ENCODE measurements at places on chromosomes 16 and 17.

- no peak for DNase-seq
Observed at GRCh38 chr17:48179071-48179945, 71.7 kb downstream of the SNX11 start.

DNA sequence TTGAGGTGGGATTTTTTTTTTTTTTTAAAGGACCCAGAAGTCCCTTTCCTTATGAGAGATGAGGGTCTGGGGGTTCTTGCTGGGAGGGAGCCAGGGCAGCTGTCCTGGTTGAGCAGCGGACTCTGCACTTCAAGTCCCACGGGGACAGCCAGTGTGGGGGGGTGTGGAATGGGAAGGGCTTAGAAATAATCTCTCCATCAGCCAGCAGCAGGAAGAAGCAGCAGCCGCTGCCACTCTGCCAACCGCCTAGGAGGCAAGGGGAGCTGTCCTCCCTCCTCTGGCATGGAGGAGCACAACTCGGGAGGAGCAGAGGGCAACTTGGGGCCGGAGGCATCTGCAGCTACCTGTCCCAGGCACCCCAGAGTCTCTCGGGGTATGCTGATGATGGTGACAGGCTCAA, at the start of gene KCNG4:
TSS of gene KCNG4 (minus strand) at position 104 of the 400 bp plus-strand sequence. CDS start 2,527 bp downstream, outside the sequence.
- no peak for DNase-seq

DNA sequence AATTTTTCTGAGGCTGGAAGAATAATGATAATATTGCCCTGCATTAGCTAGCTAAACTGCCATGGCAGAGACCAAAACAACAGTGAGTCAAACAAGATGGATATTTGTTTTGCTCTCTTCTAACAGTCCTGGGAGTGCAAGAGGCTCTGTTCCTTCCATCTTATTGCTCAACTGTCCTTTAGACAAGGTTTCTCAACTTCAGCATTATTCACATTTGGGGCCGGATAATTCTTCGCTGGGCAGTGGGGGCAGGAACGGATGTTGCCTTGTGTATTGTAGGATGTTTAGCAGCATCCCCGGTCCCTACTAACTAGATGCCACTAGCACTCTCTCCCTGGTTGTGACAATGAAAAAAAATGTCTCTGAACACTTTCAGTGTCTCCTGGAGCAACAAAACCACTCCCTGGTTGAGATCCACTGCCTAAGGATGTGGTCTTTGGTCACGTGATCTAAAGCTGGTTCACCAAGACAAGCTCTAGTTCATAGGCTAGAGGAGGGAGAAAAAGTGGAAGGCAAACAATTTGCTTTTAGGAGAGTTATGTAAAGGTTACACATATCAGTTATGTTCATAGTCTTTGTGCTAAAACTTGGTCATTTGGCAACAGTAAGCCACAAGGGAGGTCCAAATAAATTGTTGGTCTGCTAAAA, 144.4 kb downstream of the PCTP start:
- no peak for DNase-seq

DNA sequence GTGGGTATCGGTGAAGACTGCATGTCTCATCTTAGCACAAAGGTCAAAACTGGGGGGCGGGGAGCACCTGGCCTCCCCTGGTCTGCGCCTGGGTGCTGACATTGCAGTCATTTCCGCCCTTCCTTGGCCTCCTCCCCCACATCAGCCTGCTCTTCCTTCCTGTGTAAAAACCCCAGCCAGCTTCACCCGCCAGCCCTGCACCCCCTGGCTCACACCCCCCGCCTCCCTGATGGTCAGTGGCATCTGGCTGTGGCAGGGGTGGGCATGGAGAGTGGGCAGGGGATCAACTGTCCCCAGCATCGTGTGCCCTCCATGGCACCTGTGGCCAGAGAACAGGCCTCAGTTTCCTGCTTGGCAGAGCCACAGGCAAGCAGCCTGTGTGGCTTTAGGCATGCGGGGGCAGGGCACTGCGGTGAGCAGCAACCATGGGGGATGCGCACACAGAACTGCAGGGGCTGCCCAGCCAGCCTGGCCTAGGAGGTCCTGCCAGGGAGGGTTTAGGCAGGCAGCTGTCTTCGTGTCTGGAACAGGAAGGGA, 26.5 kb upstream of the LASP1NB start:
- no peak for DNase-seq

- DNase-seq = no peak
Observed at GRCh38 chr16:80337786-80338185, 203.0 kb upstream of the DYNLRB2 start.

DNA sequence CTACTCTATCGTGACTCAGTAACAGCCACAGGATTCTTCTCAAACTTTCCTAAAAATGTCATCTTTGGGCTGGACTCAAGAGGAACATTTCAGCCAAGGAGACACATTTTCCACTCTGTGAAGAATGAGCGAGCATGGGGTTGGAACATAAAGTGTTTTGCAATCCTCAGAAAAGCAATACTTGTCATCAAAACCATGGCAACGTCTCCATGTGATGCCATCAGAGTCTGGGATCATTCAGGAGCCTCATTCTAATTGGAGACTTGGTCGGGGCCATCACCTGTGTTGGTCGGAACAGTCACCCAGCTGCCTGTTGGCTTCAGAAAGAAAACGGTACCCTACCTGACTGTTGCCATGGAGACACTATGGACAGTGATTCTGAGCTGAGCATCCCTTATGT, 25.5 kb downstream of the MYOCD start:
- no peak for DNase-seq

DNA sequence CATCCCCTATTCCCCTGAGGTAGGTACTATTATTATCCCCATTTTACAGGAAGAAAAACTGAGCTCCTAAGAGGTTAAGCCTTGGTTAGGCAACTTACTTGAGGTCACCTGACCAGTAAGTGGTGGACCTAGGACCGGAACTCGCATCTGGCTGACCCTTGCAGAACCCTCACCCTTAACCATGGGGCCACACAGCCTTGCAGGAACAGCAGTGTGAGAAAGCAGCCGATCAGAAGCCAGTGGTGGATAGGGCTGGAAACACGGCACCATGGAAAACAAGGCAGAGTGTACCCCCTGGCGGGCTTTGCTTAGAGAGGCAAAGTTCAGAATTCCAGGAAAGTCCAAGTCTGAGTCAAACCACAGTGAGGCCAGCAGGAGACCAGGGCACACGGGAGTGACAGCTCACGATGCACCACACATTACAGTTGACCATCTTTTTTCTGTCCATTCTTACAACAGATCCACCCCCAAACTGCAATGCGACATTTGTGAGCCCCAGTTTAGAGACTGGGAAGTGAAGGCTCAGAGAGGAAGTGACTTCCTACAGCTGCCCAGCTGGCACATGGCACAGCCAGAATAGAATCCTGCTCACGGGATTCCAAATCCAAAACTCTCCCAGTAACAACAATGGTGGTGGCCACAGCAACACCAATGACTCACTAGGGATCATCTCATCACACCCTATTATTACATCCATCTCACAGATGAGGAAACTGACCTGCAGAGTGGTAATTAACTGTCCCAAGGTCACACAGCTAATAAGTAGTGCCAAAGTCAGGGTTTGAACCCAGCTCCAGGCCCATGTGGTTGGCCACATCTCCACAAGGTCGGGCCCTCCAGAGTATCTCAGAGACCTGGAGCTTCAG, 20.3 kb downstream of the KIFC3 start:
- no peak for DNase-seq

GRCh38 chr16:17396762-17397498, 73.8 kb downstream of the XYLT1 start:
- no peak for DNase-seq

- DNase-seq = no peak
Observed at GRCh38 chr16:89951509-89951908, 3.0 kb downstream of the DEF8 start.

GRCh38 chr16:79871906-79872305, 271.4 kb upstream of the MAF start:
- no peak for DNase-seq

DNA sequence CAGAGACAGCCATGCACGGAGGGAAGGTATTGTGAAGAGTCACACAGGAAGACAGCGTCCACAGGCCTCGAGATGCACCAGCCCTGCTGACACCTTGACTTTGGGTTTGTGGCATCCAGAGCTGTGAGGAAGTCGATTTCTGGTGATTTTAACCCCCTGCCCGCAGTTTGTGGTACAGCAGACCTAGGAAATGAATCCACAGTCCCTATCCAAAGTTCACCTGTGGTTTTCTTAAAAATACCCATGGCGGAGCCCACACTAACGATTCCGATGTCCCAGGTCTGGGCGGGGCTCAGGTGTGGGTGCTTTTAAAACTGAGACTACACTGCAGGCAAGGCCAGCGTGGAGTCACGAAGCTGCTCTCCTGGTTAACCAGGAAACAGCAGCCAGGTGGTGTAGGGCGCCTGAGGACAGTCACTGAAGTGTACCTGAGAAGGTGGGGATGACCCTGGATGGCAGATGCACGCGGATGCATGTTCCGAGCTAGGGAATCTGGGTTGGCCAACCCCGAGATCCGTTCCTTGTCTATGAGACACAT, 14.4 kb upstream of the MEAK7 start:
- DNase-seq = no peak

GRCh38 chr17:82704886-82705285, 6.4 kb upstream of the RAB40B start:
- no peak for DNase-seq

DNA sequence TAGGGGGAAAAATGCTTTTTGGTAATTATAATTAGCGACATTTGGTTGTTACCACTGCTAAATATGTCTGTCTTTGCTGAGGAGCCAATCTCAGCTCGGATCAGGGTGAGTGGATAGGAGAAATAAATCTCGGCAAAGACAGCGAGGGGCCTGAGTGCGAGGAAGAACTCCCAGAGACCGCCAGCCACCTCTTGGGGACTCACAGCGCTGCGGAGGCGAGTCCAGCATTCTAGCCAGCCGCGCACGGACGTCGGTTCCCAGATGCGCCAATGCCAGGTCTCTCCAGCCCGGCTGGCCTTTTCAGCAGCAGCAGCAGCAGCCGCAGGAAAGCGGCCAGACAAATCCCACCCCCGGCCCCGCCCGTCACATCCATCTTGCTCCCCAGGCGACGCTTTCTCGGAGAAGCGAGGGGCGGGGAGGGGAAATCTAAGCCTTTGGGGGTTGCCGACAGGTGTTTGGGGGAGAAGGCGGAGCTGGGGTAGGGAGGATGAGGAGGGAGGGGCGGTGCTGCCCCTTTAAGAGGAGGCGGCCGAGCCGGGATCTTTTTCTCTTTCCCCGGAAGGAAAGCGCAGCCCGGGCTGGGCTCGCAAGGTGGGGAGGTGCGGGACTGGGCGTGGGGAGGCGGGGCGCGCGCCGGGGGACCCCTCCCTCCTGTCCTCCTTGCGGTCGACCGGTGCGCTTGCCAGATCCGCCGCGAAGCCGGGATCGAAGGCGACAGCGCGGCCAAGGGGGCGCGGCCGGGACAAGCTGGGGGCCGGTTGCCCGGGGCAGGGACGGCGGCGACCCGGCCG, at the start of gene ITGA3:
TSS of gene ITGA3 (plus strand) at position 685 of the 791 bp plus-strand sequence. CDS start 330 bp downstream, outside the sequence.
- peak; percentile 84 for DNase-seq

GRCh38 chr16:48607056-48607825, 2.7 kb downstream of the N4BP1 start:
- DNase-seq = no peak

DNA sequence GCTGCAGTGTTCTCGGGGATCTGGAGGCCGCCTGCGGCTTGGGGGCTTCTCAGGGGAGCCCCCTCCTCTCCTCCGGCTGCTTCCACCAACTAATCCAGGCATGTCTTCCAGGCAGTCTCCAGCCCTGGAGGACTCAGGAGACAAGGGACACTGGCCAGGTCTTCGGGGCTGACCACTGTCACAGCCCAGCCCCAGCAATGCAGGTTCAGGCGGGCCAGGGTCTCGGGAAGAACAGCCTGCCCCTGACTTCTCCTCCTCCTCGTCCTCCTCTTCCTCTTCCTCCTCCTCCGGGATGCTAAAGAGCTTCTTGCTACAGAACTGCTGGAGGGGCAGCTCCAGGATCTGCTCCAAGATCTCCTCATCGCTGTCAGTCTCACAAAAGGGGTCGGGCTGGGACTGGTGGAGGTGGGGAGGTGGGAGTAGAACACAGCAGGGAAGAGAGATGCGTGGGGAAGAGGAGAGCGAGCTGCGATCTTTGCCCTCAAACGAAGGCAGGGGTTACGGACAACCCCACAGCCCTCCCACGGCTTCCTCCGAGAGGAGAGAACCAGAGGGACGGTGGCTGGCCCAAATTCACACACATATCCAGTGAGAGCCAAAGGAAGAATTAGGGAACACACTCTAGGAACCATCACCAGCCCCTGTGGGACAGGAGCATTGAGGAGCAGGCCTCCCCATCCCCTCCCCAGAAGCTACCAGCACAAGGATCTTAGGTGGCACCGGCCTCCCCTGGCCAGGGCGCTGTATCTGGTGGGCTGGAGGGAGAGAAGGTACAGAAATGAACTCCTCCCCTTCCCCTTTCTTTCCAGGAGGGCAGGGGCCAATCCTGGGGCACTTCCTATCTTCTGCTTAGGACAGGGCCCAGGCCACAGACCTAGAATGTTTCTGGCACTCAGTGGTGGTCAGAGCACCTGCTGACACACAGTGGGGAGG, 19.3 kb downstream of the TSPOAP1 start:
- no peak for DNase-seq

DNA sequence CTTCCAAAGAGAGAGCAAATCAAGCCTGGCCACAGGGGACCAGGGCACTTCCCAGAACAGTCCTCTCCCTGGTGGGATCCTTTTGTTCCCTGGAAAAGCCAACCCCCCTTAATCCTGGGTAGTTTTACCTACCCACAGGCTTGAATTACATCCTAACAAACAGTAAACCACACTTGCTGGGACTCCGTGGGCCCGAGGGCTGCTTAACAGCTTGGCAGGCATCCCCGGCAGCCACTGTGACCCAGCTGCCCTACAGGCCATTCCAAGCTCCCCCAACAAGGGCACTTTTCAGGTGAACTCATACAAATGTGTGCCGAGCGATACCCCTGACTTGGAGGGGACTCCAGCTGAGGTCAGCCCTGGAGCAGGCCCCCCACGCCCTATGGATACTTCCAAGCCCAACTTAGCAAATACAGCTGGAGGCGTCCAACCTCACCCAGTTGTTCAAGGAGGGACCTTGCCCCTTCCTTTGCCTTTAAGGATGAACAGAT, 26.4 kb downstream of the ADCY9 start:
- no peak for DNase-seq

DNA sequence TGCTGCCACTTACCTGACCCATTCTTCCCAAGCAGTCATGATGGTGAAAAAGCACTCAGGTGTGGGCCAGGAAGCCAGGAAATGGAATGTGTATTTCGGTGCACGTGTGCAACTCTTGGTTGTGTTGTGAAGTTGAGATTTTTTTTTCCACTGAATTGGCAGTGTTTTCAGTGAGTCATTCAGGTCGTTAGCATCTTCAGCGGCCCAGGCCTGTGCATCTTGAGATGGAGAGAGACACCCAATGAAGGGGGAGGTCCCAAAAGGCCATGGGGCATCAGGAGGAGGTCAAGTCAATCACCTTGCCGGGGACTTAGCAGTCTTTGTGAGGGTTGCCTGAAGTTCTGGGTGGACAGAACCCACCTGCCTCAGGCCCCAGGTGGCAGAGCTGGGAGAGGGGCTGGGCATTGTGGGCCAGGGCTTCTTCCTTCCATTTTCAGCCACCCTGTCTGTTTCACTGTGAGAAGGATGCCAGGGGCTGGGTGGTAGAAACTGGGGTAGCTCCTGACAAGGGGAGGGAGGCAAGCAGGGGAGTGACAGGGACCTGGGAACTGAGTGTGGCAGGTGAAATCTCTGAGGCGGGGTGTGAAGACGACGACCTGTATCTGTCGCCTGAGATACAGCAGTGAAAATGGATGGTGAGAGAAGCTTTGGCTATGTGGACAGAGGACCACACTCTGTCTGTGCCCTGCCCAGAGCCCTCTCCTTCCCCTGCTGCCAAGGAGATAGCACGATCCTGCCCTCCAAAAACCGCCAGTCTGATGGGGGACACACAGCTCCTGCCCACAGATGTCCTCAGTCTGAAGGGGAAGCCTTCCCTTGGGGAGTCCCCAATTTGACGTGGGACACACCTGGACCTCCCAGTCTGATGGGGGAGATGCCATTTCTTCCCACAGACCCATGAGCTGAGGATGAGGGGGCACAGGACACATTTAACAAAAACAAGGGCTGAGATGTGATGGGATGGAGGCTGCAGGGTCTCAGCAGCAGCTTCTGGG, 11.9 kb downstream of the TBKBP1 start:
- DNase-seq = no peak

Data from breast epithelium (tissue), 4 donors.